ENCODE measurements at places on chromosomes 12 and 14. TPM values are rescaled to one million over a fixed set of nuclear protein-coding genes. Genes with fewer than 3 reads are reported as not detected.

DIO2 gene
- total RNA-seq: 46.5 TPM

DNA sequence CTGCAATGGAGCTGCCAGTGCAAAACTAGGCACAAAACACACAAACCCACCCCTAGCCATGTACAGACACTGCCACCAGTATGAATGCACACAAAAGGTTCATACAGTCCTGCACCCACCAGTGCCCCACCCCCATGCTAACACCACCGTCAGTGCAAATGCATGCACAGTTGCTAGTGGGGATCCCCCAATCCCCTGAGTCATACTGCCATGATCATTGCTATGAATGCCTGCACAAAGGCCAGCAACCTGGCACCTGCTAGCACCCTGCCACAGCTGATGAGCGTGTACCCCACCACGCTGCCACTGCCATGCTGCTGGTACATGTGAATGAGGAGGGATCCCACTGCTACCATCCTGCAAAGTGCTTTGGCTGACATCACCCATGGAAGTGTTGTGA, 23.9 kb downstream of the PZP start:
- no peak for DNase-seq

GRCh38 chr12:95227818-95228356, 10.3 kb downstream of the VEZT start:
- no peak for DNase-seq

GRCh38 chr14:77306416-77306815, 14.3 kb downstream of the POMT2 start:
- DNase-seq: no peak

- no peak for DNase-seq
Measured at GRCh38 chr12:61523276-61523992, 736.8 kb upstream of the USP15 start.

DNA sequence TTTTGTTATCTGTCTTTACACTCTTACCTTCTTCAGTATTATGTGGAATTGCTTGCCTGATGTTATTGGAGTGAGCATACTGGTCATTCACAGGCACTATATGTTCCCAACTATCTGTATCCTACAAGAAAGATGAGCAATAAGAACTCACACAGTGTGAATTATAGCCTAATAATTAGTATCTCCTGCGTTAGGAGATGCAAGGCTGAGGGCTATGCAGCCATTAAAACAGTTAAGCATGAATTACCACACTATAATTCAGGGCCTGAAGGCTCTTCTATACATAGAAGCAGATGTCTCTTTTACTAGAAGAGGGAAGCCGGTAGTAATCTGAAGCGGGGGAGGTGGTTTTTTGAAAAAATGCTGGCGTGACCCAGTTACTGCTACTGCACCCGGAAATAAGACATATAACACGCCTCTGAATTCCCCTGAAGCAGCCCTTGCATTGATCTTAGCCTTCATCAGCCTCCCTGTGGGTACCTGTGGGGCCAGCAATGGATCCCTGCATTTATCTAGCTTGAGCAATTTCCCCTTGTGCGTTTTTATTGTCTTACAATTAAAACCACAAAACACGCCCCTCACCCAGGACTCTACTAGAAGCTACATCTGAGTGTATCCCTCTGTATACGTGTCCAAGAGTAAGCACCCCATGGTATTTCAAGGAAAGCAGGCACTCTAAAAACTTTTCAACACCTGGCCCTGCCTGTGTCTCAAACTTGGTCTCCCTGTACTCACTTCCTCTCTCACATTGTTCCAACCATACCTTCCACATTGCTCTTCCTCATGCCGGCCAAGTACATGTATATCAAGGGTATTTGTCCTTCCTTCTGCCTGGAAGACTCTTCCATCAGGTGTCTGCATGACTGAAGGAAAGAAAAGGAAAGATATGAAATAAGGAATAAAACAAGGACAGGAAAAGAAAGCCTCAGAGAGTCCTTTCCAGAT, 210.9 kb upstream of the ARID2 start:
- DNase-seq: no peak

- DNase-seq: no peak
Measured at GRCh38 chr12:68263366-68263765, 10.0 kb upstream of the IL22 start.

- no peak for DNase-seq
Measured at GRCh38 chr14:40694023-40694422, 912.7 kb upstream of the LRFN5 start.

DNA sequence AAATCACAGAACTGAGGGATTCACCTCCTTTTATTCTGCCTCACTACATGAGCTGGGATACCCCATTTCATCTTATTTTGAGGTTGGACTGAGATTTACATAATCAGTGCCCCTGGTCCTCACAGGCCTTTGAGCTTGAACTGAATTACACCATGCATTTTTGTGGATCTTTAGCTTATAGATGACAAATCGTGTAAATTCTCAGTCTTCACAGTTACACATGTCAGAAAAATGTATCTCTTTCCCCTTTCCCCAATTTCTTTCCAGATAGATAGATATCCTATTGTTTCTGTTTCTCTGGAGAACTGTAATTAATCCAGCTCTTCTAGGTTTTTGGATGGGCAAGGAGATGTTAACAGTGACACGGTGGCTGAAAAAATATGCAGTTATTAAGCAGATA, 1778.9 kb upstream of the SEL1L start:
- DNase-seq: no peak

LRP1-AS gene
- not detected for total RNA-seq

DNA sequence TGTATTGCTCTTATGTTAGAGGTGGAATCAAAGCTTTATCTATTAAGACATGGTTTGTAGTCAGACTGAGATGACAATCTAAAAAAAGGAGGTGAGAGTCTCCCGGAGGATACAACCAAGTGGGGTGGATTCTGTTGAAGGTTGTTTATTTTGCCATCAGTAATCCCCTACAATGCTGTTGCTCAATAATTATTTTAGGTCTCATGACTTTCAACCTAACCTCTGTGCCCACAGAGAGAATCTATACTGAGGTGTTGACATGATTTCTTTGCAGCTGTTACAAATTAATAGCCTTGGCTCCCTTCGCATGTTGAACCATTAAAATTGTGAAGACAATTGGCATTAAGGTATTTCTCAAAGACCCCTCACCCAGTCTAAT, 28.7 kb upstream of the FOS start:
- DNase-seq: no peak

DNA sequence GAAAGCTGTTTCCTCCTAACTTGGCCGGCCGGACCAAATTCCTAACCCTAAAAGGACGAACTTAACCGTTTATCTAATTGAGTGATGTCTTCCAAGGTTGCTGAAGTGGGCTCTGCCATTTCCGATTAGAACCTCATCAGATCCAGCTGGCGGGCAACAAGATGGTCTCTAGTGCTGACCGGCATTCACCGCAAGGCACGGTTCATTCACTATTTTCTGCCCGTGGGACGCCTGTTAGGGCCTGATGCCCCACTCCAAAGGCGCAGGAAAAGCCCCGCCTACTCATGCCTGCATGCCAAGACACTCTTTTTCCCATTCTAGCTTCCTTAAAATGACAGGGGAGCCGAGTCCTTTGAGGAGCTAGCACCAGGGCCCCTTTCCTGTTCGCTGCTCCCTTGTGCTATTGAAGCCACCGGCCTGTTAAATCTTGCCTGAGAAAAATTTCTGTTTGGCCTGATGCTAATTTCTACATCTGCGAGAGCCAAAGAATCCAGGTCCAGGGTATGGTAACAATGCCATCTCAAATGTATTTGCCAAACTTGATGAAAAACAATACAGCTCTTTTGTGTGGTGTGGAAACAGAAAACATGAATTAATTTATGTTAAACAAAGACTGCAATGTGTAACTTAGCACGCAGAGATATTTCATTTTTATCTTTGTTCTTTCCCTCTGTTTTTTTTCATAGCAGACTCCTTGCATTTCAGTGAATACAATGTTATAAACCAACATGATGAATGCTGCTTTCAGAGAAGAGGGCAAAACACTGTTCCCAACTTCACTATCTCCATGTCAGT, 1071.2 kb upstream of the USP15 start:
- DNase-seq: no peak

CD69 gene
- total RNA-seq: 40.3 TPM
